ENCODE measurements at places on chromosomes 7 and 10.

- peak; percentile 21 for DNase-seq
Measured at GRCh38 chr10:62732841-62733653, 71.5 kb upstream of the ADO start.

DNA sequence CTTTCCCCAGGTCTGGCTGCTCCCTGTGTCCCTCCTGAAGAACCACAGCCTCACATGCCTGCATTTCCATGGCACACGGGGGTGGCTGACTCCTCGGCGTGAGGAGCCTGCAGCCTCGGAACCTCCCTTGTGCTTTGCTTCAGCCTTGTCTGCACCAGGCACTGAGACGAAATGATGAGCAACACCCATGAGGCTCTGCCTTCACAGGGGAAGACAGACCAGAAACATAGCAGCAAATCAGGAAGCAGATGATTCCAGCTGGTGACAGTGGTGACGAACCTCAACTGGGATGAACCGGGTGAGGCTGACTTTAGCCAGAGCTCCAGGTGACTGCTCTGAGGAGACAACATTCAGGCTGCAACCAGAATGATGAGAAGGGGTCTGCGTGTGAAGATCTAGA is 84.5 kb upstream of the SMNDC1 start:
- DNase-seq, result no peak

GRCh38 chr10:63213489-63213888 is 80.4 kb downstream of the NRBF2 start:
- DNase-seq, result no peak

DNA sequence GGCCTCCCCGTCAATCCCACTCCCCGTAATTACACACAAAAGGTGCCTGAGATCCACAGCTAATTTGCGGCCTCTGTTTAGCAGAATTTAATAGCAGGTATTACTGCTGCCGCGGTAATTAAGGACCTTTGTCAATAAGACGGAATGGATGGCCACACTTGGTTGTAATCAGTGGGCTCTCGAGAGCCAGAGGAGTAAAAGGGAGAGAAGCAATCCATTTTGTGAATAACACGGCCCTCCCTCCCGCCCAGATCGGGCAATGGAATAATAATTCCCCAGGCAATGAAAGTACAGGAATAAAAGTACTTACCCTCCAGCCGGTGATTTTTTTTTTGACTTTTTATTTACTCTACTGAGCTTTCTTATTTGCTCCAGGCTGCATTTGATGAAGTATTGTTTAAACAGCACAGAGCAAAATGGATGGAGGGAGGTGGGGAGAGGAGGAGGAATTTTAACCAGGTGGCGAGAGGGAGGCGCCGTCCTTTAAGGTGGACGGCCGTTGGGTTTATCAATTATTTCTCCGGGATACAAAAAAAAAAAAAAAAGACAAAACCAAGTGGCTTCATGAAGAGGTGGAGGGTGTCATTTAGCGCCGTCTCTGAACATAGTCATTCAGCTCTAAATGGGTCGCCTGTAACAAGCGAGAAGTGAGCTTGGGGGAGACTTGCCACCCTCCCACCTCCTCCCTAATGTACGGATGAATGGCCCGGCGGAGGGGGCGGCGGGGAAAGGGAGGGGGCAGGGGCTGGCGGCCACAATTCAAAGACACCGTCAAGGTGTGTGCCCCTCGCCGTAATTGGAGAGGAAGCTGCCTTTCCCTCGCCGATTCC is 120.3 kb downstream of the BUB3 start:
- DNase-seq, result no peak

- DNase-seq, result peak; percentile 2
Measured at GRCh38 chr10:92011560-92012214, 88.1 kb downstream of the BTAF1 start.

DNA sequence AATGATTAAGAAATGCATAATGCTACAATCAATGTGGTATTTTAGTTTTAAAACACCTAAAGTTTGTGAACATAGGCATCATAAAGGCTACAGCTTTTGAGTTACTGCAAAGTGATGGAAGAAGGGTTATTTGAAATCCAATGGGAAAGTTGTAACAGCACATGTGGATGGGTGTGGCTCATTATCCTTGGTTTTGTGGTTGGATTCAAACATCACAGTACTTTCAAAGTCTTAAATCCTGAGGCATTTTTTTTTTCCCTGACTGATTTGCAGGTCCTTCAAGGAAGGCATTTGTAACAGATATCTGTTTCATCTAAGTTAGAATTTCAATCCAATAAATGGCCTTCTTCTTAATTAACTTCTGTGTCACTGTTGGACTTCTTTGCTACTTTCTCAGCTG is 9.8 kb upstream of the SHTN1 start:
- DNase-seq, result no peak

- DNase-seq, result no peak
Measured at GRCh38 chr10:129546106-129546505, 79.1 kb downstream of the MGMT start.

- DNase-seq, result no peak
Measured at GRCh38 chr10:119896061-119896655, 3.6 kb downstream of the SEC23IP start.

GRCh38 chr10:112184052-112184371 is 447 bp upstream of the GPAM start:
- no peak for DNase-seq

GRCh38 chr7:95157381-95157780 is 167.0 kb downstream of the PON1 start:
- no peak for DNase-seq

- DNase-seq, result no peak
Measured at GRCh38 chr7:126529254-126529653, 723.5 kb downstream of the GRM8 start.

DNA sequence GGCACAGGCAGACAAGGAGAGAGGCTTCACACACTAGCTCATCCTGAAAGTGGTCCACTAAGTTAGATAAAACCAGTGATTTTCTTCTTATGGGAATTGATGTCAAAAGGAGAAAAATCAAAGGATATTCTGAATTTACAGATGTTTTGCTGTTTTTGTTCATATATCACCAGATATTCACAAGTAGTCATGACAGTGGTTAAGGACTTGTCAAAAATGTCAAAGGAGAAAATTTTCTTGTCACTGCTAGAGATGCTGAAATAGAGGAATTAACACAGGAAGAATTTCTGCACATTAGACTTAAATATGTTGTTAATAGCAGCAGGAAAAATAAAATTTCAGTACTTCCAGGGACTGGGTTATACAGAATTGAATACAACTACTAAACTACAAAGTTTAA is 78.3 kb downstream of the PRTFDC1 start:
- no peak for DNase-seq

DNA sequence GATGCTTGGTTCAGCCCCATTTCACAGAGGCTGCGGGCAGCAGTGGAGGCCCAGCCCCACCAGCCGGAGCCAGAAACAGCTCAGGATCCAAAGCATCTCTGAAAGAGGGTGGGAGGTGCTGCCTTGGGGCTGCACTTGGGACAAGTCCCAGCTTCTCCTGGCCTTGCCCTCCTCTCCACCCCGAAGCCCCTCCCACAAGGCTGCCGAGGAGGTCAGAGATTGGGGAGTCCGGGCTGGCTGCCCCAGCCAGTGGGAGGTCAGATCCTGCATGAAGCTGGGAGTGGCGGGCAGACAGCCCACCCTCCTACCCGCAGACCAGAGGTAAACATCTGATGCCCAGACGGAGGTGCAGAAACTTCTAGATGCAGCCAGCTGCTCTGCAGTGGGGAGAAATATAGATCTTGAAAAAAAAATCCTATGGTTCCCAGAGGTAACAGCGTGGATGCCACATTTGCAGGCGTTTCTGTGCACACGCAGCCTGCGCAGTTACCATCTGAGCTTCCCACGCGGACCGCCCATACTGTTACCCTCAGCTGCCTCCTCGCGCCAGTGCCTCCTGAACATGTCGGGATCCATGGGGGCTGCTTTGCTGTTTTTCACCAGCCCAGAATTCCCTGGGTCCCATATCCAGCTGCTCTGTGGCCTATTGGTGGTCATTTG is 36.9 kb upstream of the GNA12 start:
- no peak for DNase-seq

GRCh38 chr10:124746992-124747391 is 2.8 kb upstream of the FAM53B start:
- no peak for DNase-seq

GRCh38 chr10:98006266-98006665 is 24.2 kb downstream of the CRTAC1 start:
- no peak for DNase-seq

GRCh38 chr10:91198781-91199180 is 21.7 kb upstream of the PCGF5 start:
- DNase-seq, result no peak

- no peak for DNase-seq
Measured at GRCh38 chr10:71554671-71555070, 158.0 kb downstream of the CDH23 start.

DNA sequence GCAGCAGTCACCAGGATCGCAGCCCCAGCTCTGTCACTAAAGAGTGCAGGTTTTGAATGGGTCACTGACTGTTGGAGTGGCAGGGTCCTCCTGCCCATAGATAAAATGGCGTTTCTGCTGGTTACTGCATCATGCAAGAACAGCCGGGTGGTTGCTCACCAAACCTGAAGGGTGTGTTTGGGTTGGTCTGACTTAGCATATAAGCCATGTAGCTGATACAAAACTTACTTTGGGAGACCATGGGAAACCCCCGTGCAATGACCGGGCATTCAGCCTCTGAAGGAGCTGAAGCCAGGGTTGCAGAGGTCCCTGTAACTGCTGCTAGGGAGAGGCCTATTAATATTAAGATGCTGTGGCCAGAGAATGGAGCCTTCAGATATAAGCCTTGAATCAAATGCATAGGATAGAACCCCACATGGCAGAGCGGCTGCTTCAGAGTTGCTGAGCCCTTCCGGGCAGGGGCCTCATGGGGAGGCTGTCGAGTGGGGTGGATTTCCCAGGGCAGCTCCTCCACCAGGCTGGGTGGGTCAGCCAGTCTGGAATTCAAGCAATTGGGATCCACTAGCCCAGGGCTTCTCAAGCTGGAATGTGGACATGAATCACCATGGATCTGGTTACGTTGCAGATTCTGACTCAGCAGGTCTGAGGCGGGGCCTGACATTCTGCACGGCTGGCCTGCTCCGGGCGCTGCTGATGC is 70.9 kb upstream of the CTBP2 start:
- no peak for DNase-seq

DNA sequence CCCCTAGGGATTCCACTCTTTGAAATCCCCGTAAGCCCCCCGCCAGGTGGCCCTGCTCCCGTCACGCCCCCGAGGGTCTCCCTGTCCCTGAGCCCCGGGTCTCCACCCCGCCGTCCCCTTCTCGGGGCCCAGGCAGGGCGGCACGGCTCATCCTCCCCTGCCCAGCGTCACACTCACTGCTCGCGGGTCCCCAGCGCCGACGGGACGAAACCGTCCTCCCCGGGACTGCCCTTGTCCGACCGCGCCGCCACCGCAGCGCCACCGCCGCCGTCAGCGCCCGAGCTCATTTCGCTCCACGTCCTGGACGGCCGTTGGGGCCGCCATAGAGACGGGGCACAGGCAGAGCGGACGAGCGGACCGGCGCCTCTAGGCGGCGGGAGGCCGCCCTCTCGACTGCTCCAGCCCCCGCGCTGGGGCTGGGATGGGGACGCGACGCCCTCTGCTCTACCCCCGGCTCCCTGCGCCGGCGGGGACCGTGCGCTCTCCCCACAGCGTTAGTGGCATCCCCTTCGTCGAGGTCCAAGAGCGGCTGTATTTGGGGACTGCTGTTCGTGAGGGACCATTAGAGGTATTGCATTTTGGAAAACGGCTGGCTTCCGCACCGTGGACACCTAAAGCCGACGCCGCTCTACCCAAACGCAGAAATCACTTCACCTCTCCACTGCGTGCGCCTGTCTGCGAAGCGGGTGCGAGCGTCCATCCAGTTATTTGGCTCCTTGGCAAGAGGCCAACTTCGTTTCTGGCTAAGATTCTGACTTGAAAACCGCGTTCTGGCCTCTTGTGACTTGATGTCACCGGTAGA is at the start of gene EEF1AKMT2:
Gene EEF1AKMT2, minus strand, starts transcription at position 341 of the 802 bp plus-strand sequence. Its CDS starts 54 bp downstream, at position 287.
- DNase-seq, result peak; percentile 72

GRCh38 chr7:88363249-88363648 is 56.6 kb upstream of the STEAP4 start:
- DNase-seq, result no peak

DNA sequence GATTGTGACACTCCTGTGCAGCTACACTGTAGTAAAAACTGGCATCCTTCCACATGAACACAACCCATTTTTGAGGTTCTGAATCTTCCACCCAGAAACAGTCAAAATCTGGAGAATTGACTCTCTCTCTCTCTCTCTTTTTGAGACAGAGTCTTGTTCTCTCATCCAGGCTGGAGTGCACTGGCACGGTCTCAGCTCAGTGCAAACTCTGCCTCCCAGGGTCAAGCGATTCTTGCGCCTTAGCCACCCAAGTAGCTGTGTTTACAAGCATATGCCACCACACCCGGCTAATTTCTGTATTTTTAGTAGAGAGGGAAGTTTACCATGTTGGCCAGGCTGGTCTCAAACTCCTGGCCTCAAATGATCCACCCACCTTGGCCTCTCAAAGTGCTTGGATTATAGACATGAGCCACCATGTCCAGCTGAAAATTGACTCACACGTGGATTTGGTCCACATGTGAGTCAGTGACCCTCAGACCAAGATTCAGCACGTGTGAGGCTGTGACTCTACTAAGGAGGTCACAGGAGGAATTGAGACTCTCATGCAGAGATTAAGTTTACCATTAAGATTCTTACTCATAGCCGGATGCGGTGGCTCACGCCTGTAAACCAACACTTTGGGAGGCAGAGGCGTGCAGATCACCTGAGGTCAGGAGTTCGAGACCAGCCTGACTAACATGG is 12.1 kb upstream of the ZNF107 start:
- DNase-seq, result no peak

DNA sequence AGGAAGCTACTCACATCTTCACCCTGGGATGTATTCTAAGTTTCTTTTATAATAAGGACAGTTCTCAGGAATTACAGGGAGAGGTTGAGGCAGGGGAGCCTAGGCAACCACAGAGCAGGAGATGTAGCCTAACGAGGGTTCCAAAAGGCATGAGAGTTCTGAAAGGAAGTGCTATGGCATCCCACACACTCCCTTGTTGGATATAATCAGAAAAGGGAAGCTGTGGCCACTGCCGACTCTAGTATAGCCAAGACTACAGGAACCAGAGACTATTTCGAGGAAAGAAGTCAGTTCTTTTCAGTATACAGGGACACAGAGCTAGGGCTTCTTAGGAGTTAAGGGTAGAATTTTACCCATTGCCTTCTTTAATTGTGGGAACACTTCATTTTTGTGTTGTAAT is 11.0 kb downstream of the PRR15 start:
- DNase-seq, result no peak

DNA sequence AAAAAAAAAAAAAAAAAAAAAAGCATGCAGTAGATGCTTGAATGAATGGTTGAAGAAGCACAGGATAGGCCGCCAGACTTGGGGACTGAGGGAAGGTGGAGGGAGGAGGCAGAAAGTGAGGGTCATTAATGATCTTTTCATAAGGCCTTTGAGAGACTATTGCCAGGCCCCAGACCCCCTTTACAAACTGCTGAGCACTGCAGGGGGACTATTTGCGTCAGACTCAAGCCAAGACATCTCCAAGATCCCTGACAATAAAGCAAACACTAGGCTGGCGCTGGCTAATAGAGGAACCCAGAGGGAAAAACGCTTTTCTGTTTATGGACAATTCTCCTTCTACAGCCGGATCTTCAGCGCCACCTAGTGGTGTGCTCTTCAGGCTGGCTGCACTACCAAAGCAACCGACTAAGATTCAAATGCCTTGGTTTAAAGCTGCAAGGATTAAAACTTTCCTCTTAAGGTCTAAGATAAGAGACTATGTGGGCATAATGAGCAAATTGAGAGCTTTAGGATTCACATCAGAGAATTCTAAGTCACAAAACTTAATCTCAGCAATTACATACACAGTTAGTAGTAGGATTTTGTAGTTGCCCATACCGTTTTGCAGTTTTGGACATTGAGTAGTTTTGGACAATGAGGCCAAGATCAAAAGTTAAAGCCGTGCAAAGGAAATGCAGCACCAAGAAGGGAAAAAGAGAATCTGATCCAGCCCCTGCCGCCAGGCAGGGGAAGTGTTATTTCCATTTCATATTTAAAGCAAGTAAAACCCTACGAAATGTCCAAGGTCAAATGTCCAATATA is 17.9 kb upstream of the AGK start:
- DNase-seq, result peak; percentile 48
